ENCODE measurements at places on chromosomes 16 and 17.

- DNase-seq: no peak
Observed at GRCh38 chr17:66755101-66755943, 79.6 kb upstream of the CACNG5 start.

- peak; percentile 86 for DNase-seq
Observed at GRCh38 chr16:83689385-83689831, 118.4 kb upstream of the HSBP1 start.

DNA sequence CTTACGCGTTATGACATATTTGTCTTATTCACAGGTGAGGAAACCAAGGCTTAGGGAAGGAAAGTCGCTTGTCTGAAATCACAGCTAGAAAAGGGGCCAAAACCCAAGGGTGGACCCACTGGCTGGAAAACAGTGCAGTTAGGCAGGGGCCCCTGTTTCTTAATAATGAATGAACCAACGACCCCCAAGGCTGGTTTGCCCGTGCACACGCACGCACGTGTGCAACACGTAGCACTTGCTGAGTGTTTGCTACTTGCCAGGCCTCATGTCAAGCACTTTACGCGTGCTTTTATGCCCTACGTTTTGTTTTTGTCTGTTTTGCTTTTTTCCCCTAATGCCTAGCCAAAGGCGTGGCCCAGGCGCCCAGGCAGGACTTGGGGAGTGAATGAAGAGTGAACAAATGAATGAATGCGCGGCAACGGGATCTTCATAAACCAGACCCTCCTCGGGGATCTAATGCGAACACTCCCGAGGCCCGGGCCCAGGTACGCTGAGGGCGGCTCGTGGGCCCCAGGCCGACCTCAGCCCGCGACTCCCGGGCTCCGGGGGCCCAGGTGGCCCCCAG is 571 bp upstream of the USP10 start:
- no peak for DNase-seq

GRCh38 chr16:56355786-56356275 is 69.5 kb downstream of the AMFR start:
- no peak for DNase-seq

DNA sequence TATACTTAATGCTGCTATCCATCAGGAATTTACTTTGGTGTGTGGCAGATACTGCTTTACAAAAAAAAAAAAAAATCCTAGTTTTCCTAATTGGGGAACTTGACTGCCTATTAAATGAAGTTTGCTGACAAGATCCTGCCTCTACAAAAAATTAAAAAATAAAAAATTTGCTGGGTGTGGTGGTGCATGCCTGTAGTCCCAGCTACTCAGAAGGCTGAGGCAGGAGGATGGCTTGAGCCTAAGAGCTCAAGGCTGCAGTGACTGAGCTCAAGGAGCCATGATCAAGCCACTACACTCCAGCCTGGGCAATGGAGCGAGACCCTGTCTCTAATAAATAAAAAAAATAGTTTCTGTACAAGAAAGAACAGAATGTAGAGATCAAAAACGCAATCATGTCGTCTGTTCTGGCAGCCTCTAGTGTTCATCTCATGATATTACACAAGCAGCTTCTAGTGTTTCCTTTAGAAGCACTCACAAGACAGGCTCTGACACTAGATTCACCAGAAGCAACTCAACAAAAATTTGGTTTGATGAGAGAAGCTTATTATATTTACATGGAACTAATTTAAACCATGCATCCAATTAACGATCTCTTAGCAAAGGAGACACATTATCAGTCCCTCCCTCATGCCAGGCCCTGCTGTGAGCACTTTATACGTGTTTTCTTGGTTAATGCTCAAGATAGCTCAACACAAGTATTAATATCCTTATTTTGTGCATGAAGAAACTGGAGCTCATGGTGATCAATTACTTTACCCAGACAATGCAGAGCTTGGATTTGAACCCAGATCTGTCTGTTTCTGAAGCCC is 6.8 kb upstream of the KRTAP17-1 start:
- peak; percentile 61 for DNase-seq

- DNase-seq: no peak
Observed at GRCh38 chr17:61419496-61420046, 19.9 kb downstream of the TBX2 start.

- DNase-seq: no peak
Observed at GRCh38 chr16:27722892-27723450, 173.0 kb downstream of the KATNIP start.

DNA sequence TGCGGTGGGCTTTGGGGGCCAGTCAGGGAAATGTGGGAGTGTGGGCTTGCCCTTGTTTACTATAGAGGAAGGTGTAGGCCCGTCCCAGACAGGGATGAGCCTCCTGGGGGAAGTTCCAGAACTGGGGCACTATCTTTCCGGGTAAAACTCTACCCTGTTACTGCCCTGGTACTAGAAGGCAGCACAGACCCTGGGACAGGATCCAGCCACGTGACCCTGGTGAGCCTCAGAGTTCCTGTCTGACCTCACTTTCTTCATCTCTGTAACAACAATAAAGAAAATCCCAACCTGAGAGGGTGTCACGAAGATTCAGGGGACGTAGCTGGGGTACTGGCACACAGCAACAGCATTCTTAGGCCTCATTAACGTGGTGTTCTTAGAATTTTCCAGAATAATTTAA is 239.6 kb upstream of the FOXF1 start:
- no peak for DNase-seq

DNA sequence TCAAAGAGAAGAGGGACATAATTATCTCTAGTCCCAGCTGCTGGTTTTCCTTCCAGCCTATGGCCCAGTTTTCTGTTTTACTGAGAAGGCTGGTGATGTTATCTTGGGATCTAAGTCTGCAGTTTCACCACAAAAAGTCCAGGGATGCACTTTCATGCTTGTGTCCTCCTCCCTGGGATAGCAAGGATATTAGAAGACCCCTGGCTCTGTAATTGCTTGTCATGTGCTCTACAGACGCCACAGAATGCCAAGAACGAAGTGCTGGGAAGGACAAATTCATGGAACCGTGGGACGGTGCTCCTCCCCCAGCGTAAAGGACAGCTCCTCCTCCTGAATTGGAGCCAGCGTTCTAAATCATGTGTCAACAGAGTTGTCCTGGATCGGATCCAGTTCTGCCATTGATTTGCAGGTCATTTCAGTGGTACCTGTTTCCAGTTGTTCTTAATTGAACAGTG is 8.6 kb downstream of the MAPT start:
- DNase-seq: no peak

DNA sequence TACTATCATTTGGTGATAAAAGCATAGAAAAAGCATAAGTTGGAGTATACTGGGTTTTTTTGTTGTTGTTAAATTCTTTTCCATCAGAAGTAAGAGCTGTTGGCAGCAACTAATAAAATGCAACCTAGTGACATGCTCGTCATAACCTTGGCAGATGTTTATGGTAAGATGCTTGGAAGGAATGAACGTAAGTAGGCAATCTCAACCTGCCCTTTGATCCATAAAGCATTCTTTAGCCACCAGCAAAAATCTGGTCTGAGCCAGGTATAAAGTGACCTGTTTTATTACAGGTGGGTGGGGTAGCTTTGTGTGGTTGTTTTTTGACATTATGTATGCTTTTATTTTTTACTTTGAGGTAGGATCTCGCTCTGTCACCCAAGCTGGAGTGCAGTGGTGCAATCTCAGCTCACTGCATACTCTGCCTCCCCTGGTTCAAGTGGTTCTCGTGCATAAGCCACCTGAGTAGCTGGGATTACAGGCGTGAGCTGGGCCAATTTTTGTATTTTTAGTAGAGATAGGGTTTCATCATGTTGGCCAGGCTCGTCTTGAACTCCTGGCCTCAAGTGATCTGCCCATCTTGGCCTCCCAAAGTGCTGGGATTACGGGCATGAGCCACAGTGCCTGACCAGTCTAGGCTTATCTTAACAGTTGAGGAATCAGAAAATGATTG is 22.0 kb downstream of the WSB1 start:
- DNase-seq: no peak

DNA sequence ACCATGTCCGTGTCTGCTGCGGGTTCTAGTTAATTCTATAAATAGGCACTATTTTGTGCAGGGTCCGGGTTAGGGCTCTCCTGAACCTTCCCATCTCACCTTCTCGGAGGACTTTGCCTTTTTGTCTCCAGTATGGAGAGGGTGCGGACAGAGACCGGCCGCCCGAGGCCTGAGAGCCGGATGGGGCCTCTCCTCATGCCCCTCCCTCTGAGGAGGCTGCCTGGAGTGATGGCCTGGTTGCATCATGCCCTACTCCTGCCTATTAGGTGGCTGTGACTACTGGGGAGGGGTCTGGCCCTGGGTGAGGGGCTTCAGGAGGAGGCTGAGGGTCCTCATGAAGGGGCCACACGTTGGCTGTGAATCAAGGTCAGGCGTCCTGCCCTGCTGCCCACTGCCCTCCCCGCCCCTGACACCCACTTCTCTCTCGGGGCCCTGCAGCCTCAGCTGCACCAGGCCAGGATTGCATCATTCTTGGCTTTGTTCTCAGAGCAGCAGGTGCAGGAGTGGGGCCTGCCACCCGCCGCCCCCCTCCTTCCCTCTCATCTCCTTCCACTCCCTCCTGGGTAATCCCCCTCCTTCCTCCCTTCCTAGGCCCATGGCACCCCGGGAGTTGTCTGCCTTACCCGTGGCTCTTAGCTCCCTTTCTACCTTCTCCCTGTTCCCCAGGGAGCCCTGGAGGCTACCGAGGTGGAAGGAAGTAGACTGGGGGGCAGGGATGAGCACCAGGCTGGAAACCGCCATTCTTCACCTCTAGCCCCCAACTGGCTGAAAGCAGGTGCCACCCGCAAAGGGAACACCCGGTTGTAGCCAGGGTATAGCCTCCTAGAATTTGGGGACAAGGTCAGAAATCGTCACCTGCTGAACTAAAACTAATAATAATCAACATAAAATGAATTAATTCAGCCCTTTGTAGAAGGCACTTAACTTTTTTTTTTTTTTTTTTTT is 12.7 kb upstream of the ARHGAP23 start:
- DNase-seq: peak; percentile 73

DNA sequence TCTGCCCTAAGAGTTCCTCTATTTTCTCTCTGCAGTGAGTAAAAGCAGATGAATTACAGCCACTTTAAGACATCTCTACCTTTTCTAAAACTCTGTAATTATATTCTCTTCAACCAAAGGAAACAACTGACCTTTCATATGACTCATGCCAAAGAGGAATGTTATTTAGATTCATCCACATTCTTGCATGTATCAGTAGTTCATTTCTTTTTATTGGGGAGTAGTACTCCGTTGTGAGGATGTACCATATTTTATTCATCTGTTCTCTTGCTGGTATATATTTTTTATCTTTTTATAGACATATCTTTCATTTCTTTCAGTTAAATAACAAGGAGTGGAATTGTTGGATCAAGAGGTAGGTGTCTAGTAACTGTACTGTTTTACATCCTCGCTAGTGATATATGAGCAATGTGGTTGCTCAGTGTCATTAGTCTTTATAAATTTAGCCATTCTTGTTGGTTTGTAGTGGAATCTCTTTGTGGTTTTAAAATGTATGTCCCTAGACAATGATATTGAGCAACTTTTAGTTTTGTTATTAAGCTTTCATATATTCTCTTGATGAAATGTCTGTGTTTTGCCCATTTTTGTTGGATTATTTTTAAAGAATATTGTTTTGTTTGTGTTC is 7.8 kb upstream of the MYH8 start:
- peak; percentile 40 for DNase-seq

GRCh38 chr17:1497831-1498230 is 5.3 kb upstream of the MYO1C start:
- no peak for DNase-seq

- DNase-seq: no peak
Observed at GRCh38 chr16:4785758-4786433, 2.2 kb downstream of the SEPTIN12 start.

DNA sequence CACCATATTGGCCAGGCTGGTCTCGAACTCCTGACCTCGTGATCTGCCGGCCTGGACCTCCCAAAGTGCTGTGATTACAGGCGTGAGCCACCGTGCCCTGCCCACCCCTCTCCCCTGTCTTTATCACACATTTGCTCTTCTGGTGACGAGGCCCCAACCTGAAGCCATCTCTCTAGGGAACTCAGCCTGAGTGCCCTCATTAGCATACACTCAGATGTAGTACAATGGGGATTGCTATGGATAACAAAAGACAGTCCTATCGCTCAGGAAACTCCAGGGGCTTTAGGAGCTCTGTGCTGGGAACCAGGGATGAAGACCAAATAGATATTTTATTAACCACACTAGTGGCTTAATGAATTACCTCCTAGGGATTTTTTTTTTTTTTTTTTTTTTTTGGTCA is 100.7 kb downstream of the MARF1 start:
- DNase-seq: no peak

- DNase-seq: no peak
Observed at GRCh38 chr16:62021161-62021581, 15.1 kb downstream of the CDH8 start.

GRCh38 chr17:77769762-77770161 is 188.7 kb upstream of the TNRC6C start:
- DNase-seq: no peak

- DNase-seq: no peak
Observed at GRCh38 chr17:2943981-2944380, 119.4 kb downstream of the OR1D5 start.

DNA sequence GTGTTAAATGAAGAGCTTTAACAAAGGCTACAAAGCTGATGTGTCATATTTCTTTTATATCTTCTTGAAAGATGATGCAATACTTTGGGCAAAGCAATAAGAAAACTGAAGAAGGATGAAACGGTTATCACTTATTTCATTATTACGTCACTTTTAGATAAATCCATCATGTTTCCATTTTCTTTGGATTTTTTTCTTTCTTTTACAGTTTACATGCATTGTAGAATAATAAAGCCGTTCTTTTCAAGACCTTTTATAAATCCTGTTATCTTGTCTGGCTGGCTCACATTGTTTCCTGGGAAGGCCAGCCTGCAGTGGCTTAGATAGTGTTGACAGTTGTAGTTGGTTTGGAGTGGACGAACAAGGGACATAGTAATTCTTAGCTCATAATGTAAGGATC is 28.9 kb downstream of the TANC2 start:
- DNase-seq: no peak

- no peak for DNase-seq
Observed at GRCh38 chr17:7972131-7972785, 30.2 kb upstream of the GUCY2D start.

GRCh38 chr17:16211590-16211989 is 3.7 kb downstream of the NCOR1 start:
- peak; percentile 20 for DNase-seq

- DNase-seq: no peak
Observed at GRCh38 chr17:29016345-29017210, 10.7 kb upstream of the SEZ6 start.

DNA sequence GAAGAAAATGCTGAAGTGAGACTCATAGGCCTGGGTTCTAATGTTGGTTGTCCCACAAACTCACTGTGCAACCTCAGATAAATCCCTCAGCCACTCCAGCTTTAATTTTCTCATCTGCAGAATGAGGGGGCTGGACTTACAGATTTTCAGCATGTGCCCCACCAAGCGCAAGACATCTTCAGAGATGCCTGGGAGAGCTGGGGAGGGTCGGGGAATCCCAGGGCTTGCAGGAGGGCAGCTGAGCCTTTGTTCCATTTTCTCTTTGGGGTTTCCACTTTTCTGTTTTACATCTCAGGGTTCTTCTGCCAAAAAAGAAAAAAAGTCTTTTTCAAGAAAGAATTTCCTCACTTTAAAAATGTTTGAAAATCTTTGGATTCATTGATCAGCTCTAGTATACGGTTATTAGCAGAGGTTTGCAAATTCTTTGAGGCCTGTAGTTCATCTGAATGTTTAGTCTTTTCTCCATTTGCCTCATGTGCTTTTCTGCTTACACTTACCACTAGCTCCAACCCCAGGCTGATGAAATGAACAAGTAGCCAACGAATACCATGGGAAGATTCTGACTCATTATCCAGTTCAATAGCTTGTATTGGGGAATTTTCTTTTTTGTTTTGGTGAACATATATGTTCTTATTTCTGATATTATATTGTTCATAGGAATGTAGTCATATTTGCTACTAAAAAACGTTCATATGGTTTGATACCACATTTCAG is 56.4 kb downstream of the CHD9 start:
- peak; percentile 34 for DNase-seq

GRCh38 chr17:42673885-42674754 is 2.7 kb downstream of the PLEKHH3 start:
- peak; percentile 74 for DNase-seq
